ENCODE measurements at places on chromosomes 6 and 20.

- no peak for DNase-seq
Observed at GRCh38 chr6:125431971-125432370, 130.2 kb upstream of the HDDC2 start.

GRCh38 chr6:14053811-14054210 lies 63.8 kb upstream of the CD83 start:
- DNase-seq = no peak

GRCh38 chr6:119240257-119241110 lies 109.1 kb downstream of the MAN1A1 start:
- DNase-seq = no peak

GRCh38 chr6:11228935-11229654 lies 3.4 kb downstream of the NEDD9 start:
- DNase-seq = no peak

DNA sequence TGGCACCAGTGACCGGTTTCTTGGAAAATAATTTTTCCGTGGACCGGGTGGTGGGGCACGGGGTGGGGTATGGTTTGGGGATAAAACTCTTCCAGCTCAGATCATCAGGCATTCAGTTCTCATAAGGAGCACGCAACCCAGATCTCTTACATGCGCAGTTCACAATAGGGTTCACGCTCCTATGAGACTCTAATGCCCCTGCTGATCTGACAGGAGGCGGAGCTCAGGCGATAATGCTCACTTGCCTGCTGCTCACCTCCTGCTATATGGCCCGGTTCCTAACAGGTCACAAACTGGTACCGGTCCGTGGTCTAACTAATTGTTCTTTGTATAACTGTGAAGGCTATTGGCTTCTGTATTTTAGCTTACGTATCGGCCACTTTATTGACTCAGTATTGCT lies 51.7 kb downstream of the VSTM2L start:
- no peak for DNase-seq

DNA sequence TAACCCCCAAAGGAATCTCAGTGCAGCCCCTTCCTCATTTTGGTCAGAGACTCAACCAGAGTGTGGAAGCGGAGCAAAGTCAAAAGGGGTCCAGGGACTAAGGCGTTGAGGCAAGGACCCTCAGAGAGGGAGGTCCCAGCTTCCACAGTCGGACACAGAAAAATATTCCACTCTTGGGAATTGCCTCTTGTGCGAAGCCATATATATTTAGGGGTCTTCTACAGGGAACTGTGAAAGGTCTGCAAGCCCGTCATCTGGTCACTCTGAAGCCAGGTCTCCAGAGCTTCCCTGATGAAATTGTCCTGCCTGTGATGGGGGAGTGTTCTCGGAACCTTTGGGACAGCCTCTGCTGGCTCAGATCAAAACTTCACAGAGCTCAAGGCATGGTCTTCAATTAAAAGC lies 160.8 kb downstream of the TBXT start:
- no peak for DNase-seq

DNA sequence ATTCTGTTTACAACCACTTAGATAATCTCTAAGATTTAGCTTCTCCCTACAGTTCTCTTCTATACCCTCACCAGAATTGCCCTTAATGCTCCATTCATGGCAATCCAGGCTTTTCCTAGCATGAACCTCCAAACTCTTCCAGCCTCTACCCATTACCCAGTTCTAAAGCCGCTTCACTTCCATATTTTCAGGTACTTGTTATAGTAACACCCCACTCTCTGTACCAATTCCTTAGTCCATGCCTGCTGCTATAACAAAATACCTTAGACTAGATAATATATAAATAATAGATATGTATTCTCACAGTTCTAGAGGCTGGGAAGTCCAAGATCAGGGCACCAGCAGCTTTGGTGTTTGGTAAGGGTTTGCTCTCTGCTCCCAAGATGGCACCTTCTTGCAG lies 16.5 kb upstream of the TRERF1 start:
- DNase-seq = no peak

DNA sequence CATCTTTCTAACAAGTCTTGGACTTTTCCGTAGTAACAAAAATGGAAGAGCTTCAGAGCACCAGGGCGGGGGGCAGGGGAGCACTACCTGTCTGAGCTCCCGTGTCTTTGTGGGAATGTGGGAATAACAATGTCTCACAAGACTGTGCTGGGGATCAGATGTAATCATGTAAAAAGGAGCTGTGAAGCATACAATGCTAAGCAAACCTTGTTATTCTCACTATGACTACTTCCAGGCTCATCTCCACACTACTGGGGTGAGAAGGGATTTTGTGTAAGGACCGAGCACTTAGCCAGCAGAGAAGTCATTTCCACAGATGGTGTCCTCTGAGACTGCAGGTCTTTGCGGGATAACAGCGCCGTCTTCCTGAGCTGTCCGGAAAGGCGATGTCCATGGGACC lies 27.1 kb downstream of the PRR18 start:
- DNase-seq = no peak

- DNase-seq = no peak
Observed at GRCh38 chr6:147642458-147642857, 134.0 kb downstream of the SAMD5 start.

Measured in activated CD4-positive, CD25-positive, alpha-beta regulatory T cell treated with anti-CD3 and anti-CD28 coated beads, Interleukin-2, amount 50 U/mL, for 16 hours (primary cell).